ENCODE measurements at places on chromosomes 2 and 18.

DNA sequence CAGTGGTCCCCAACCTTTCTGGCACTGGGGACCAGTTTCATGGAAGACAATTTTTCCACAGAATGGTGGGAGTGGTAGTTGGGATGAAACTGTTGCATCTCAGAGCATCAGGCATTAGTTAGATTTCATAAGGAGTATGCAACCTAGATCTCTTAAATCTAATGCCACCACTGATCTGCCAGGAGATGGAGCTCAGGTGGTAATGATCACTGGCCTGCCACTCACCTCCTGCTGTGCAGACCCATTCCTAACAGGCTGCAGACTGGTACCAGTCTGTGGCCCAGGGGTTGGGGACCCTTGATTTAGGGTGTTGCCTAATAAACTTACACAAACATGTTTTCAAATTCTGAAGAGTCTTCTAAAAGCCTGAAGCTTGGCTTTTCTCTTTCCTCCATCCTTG, 261.3 kb downstream of the CDH19 start:
- no peak for DNase-seq

DNA sequence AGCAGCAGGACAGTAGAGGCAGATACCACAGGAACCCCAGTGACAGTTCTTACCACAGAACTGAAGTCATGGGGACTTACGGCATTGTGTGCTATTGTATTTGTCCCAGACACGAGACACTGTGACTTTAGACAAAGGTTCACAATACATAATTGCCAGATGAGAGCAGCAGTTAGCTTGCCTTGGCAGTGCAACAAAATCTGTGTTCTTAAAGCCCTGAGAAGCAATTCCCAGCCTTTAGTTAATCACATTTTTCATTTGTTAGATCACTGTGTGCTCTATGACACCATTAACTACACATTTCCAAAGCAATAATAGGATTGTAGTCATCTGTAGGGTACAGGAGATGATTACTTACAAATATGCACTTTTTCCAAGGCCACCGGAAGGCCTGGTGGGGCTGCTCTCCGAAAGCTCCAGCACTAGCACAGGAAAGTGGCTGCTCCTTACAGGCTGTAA, 97.5 kb upstream of the LDLRAD4 start:
- DNase-seq: no peak

- no peak for DNase-seq
These were observed 25.6 kb downstream of the MARCHF7 start for GRCh38 chr2:159737917-159738296.

- no peak for DNase-seq
These were observed 932.5 kb upstream of the PIK3C3 start for GRCh38 chr18:41022484-41022883.

GRCh38 chr2:48885841-48886240, 130.3 kb upstream of the LHCGR start:
- no peak for DNase-seq

DNA sequence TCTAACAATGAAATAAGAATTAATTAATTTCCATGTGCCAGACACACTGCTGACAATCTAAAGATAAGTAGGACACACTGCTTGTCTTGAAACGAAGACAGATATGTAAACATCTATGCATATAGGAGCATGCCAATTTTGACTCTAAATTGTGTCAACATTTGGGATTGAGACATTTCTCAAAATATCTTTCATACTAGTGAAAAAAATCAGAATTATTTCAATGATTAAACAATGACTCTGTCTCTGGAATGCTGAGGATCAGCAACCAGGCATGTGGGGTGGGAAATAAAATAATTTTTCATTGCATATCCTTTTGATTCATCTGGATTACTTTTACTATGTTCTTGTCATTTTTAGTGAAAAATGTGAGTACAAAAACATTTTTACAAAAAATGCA, 262.6 kb upstream of the SYT4 start:
- no peak for DNase-seq

DNA sequence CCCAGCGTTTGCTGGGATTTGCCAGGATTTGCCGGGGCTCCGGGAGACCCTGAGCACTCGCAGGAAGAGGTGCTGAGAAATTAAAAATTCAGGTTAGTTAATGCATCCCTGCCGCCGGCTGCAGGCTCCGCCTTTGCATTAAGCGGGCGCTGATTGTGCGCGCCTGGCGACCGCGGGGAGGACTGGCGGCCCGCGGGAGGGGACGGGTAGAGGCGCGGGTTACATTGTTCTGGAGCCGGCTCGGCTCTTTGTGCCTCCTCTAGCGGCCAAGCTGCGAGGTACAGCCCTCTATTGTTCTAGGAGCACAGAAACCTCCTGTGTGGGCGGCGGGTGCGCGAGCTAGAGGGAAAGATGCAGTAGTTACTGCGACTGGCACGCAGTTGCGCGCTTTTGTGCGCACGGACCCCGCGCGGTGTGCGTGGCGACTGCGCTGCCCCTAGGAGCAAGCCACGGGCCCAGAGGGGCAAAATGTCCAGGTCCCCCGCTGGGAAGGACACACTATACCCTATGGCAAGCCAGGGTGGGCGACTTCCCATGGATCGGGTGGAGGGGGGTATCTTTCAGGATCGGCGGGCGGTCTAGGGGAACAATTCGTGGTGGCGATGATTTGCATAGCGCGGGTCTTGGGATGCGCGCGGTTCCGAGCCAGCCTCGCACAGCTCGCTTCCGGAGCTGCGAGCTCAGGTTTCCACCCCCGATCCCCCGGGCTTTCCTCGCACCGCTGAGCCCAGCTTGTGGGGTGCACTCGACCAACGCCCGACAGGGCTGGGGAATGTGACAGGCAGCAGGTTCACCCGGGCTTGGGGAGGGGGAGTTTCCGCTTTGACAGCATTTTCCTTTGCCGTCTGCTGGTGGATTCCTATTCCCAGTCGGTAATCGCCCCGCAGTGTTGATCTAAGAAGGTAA, 2.8 kb downstream of the ONECUT2 start:
- DNase-seq: no peak

DNA sequence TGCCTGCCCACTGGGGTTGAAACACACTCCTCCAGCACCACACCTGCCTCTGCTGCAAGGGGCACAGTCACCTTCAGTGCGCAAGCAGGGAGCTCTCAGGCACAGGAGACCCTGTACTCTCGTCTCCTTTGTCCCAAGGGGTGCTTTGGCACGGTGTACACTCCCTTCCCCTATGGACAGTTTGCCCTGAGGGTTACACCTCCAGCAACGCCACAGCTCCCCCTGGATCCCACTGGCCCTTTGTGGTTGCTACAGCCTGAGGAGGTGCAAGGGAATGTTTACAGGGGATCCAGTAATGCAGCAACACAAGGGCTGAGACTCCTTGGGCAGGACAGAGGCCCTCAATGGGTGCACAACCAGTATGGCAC, 45.2 kb upstream of the FAM117B start:
- DNase-seq: no peak

DNA sequence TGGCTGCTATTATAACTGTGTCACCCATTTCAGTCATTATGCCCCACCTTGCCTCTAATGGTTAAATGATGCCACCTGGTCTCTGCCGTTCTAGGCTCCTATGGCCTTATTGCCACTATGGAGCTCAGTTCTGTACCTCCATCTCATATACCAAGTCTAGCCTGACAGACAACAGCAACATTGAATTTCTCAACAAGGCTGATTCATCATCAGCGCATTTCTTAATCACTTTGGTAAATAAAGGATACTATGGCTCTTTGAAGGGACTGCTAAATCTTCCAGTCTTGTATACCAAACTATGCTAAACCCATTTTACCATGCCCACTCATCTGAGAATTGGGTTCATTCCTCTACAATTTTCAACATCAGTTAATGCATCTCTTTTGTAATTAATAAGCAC, 784.5 kb upstream of the CELF4 start:
- DNase-seq: no peak

DNA sequence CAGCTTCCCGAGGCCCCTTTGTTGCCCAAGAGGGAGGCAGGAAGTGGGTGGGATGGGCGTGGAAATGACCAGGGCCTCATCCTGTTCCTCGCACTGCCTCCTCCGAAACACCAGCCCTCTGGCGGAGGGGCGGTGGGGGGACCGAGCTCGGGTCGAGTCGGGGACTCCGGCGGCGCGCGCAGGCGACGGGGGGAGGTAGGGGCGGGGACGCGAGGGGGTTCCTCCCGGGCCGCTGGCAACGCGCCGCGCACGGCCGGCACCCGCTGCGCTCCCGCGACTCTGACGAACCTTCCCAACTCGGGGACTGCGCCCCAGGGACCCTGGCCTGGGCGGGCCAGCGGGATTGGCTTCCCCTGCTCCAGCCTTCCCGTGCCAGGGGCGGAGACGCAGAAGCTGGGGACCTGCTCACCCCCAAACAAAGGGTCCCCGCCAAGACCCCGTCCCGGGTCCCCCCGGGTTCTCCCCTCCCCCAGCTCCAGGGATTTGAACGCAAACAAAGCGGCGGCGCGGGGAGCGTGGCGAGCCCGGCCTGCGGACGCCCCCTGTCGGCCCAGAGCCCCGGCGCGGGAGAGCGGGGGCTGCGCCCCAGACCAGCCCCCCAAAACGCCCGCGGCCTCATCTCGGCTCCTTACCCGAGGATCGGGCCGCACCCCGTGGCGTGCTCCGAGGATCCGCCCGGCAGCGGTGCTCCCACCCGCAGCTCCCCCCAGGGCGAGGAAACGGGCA, 1.2 kb downstream of the SEMA4C start:
- peak; percentile 81 for DNase-seq

- DNase-seq: no peak
These were observed 92.0 kb downstream of the SPP2 start for GRCh38 chr2:234142530-234142929.

DNA sequence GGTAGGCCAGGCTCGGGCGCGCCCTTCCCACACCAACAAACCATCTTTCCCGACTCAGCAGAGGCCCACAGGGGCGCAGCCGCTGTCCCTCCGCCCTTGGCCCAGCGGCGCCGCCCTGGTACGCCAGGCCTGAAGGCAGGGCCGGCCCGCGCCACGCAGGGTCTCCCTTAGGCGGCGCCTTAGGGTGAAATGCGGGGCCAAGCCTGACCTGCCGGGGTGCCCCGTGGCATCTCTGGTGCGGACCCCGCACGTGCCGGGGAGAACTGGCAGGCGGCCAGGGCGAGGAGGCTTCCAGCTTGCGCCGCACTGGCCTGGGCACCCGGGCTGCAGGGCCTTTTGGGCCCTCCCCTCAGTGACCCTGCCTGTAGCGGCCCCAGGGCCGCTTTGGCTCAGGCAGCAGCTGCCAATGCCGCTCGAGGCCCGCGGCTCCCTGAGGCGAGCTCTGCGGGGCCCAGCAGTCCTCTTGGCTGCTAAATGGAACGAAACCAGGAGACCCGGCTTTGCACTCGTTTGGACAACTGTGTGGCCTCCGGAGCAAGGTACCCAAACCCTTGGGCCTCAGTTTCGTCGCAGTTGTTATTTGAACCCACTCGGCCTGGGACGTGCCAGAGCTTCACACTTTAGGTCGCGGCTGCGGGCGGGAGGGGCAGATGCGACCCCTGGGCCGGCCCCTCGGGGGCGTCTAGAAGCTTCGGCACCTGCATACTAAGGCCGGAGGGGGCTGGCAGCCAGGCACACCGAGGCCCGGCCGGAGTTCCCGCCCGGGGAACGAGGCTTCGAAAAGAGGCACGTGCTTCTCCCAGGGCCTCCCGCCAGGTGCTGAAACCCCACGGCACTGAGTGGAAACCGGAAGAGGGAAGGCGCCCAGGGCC, 8.5 kb downstream of the OTX1 start:
- DNase-seq: no peak

GRCh38 chr18:394987-395362, 105.5 kb downstream of the COLEC12 start:
- peak; percentile 96 for DNase-seq

DNA sequence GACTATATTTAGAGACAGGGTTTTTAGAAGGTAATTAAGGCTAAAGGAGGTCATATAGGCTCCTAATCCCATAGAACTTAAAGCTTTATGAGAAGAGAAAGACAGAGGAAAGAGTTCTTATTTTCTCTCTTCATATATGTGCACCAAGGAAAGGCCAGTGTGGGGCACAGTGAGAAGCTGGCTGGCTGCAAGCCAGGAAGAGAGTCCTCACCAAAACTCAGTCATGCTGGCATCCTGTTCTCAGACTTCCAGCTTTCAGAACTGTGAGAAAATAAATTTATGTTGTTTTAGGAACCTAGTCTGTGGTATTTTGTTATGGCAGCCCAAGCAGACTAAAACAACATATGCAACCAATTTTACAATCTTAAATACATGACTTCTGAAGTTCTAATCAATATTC, 31.5 kb upstream of the ATIC start:
- DNase-seq: no peak

GRCh38 chr2:233814056-233814835, 36.1 kb downstream of the MROH2A start:
- DNase-seq: no peak

DNA sequence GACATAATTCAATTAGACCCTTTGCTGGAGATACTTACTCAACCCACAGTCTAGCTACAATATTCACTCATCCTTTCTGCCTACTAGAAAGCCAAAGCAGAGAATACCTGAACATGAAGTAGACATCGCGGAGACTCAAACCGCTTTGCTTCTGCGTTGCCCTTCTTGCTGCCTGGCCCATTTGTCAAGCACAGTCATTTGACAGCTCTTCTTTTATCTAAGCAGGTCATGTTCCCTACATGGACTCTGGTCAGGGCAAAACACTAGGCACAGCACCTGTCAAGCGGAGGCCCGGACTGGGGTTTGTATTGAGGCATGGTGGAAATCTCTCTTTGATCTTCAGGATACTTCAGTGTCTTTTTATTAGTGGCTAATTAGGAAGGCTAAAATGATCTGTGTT, 89.7 kb downstream of the FARSB start:
- no peak for DNase-seq

DNA sequence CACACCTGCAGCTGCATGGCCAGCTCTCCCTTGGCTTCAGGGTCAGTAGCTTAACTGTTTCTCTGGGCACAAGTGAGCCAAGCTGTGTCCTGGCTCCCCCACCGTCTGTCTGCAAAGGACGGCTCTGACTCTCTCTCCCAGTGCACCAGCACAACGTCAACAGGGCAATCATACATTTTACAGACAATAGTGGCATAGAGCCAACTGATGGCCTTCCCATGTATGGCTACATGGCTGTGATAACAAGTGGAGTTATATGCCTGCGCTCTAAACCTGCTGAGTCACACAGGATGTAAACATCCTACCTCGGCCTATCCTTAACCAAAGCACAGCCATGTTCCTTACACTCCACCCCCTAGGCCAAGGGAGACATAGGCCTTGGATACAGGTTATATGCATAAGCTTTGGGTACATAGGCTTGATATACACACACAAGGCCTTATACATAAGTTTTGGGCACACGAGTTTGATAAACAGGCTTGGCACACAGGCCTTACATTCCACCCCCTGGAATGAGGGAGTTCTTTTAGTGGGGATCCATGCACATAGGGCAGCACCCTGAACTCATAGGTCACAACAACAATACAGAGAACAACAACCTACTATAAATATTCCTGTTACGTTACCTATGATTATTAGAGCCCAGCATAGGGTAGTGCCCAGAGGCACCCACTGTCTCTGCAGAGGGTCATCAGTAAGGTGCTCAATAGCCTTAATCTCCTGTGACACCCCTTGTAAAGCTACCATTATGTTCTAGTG, 17.7 kb downstream of the PHOSPHO2 start:
- no peak for DNase-seq

- DNase-seq: no peak
These were observed 4.1 kb downstream of the USP37 start for GRCh38 chr2:218564056-218564455.

All from AG09319 (cell line).